Keratinocyte (primary cell): ENCODE measurements at places on chromosomes 3 and 15.

DNA sequence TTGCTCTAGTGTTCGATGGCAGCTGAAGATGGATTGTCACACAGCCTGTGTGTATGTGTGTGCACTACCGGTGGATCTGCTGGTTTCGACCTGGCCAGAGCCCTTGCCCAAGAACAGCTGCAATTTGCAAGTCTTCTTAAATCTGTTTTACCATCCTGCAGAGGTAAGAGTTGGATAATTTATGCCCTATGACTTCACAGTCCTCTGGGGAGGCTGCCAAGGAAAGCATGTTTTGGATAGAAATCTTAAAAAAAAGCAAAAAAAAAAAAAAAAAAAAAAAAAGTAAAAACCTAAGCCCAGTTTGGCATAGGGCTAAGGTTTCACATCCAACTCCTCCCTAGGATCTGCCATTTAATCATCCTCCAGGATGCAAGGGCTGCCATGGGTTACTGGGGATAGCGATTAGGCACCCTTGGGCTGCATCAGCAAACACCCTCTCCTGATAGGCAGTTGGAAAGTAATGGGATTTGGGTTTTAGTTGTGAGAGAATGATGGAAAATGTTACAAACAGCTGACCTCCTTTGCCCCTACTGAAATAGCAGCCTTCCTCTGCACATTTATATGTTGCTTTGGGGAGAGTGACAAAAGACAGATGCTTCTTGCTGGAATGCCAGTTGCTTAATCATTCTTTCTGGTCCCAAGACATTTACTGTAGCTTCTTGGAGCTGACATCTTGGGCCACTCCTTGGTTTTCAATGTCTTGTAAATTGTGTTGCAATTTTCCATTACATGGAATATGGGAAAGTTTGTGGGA lies 35.4 kb downstream of the CD200R1L start:
- DNase-seq, result no peak

GRCh38 chr3:102225407-102226132 lies 209.2 kb upstream of the ZPLD1 start:
- DNase-seq, result peak; percentile 42

- DNase-seq, result no peak
Observed at GRCh38 chr15:34216527-34217270, 6.8 kb upstream of the KATNBL1 start.

DNA sequence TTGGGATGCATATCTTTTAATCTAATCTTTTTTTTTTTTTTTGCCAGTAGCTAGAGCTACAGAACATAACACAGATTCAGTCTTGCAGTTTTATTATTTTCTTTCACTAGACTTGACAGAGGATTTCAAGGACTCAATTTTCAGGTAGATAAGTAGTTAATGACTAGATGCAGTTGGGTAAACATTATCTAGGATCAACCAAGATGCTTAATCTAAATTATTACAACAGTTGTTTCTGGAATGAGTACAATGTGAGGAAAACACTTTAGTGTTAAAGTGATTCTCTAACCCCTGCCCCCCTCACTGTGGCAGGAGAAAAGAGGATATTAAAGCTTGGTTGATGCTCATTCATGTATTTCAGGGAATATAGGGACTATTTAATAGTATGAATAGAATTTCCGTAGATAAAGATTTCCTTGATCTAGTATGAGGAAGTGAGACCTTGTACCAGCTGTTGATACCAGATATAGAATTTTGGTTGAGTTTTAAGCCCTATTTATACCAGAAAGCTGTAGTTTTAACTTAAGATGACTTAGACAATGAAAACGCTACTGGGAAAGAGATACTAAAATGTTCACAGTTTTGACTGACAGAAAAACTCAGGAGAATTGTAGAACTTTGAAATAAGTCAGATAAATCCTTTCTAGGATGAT lies 389.0 kb upstream of the C2CD4B start:
- DNase-seq, result no peak

DNA sequence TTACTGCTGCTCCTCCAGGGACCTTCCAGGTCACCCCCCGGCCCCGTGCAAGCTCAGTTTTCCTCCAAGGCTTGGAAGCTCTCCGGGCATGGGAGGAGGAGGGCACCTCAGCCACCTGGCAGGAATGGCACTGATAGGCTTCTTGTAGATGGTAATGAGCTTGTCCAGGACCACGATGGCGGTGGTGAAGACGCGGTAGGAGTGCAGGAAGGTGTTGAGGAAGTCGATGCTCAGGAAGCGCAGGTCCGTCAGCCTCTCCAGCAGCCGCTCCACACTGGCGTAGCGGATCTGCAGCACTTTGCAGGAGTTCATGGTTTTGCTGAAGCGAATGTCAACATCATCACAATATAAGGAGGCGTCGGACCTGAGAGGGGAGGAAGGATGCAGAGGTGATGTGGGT lies 61.2 kb upstream of the CTSH start:
- no peak for DNase-seq
